Stimulated activated CD8-positive, alpha-beta memory T cell treated with anti-CD3 and anti-CD28 coated beads, Interleukin-7, amount 100 ng/mL, for 1 hour (primary cell): ENCODE measurements at places on chromosomes 2 and 18.

DNA sequence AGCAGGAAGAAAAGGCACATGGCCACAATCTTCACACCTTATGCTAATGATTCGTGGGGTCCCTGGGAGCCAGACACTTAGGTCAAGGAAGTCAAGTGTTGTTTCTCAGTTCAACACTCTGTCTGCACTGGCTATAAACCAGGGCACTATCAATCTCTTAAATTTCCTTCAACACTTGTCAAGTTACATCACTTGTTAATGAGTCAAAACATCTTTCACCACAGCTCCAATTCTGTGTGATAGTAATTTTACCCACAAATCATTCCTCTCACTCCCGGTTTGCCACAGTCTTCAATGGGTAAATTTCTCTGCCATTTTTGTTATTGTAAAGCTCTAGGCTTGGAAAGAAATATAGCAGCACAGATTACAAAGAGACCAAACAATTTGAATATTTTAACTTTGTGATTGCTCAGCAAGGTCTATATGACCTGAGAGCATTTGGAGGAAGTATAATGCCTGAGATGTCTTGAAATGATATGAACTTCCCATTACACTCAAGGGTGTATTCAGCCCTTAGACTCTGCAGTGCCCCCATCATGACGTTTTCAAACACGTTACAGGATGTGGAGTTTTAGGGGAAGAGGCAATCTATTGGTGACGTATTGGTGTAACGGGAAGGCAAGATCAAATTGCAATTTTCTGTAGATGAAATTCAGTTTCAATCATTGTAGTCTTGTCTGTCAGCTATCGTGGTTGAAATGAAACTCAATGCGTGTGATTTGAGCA lies 78.7 kb downstream of the ICOS start:
- DNase-seq, result no peak

DNA sequence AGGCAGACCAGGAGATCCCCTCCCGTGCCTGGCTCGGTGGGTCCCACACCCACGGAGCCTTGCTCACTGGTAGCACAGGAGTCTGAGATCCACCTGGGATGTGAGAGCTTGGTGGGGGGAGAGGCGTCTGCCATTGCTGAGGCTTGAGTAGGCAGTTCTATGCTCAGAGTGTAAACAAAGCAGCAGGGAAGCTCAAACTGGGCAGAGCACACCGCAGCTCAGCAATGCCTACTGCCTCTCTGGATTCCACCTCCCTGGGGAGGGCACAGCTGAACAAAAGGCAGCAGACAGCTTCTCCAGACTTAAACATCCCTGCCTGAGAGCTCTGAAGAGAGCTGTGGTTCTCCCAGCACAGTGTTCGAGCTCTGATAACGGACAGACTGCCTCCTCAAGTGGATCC lies 85.1 kb downstream of the UGP2 start:
- DNase-seq, result no peak

DNA sequence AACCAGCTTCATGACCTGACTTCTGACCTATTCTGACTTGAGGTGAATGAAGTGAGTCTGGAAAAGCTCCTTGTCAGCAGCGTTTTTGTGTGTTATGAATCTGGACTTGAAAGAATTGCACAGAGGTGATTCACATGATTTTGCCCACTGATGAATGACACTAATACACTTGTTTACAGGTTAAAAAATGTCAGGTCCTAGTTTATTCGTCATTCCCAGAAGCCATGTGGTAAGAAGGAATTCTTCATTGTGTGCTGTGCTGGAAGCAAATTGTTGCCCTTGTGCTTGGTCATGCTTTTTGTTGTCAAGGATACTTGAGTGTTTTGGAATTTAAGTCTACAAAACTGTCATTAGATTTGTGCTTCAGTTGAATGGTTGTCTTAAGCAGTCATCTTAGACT lies 15.5 kb downstream of the SEC11C start:
- DNase-seq, result no peak

GRCh38 chr18:71678144-71678543 lies 866.0 kb downstream of the CBLN2 start:
- DNase-seq, result no peak

DNA sequence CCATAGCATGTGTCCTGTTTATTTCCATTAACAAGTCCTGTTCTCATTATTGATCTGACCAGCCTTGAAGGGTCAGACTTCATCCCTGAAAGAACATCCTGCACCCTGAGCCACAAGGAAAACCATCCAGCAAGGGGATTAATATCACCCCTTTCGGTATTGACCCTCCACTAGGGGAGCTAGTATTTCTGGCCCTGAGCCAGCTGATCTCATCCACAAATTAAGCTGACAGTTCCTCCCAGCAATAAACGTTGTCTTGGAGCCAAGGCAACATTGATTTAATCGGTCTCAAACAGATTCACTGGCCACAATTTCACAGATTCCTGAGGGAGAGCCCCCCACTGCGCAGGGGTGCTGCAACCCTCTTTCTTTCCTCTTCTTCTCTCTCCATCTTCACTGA lies 353.1 kb upstream of the FANCL start:
- no peak for DNase-seq

DNA sequence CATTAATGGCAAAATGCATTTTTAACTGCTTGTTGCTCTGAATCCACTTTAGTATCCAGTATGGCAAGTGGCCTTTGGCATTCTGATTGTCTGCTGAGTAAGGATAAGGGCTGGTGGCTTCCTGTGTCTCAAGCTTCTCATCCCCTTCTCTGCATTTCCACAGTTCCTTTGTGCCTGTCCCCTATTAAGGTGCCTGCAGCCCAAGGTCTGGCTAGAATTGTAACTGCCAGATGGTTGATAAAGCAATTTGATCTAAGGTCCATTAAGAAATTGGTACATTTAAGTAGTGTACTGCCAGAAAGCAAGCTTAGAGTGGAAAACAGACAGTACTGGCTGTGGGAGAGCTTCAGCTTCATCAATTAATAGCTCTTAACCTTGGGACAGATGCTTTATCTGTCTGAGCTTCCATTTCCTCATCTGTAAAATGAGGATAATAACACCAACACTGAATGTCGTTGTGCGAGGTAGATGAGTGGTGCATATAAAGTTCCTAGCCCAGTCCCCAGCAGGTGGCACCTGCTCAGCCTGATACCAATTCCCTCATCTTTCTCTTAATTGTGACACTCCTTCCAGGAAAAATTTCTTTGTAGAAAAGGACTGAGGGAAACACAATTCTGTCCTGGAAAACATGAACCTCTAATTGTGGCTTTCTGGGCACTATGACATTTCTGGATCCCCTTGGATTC lies 570.6 kb upstream of the GCFC2 start:
- DNase-seq, result no peak

DNA sequence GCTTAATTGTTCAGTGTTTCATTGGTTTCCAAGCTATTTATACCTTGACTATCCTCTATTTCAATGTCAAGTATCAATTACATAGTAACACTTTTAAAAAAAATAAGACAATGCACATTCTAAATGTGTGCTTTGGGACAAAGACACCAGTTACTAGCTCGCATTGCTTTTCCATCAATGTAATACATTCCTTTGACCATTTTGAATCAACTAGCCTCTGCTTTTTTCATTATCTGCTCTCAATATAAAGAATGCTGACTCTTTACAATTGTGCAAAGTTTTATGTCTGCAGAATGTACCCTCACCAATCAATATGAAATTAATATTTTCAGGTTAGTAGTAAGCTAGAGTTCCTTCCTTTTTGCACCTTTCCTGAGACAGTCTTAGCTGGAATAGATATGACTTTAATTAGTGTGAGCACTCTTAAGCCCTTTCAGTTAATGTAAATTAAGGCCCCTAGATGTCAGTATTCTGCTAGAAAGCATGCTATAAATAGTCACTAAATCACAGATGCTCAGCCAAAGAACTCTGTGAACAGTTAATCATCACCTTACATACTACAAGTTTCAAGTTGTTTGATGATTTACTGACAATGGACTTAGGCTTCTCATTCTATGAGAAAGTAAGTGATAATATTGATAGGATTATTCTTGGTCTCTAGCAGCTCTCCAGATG lies 413.6 kb downstream of the PTH2R start:
- no peak for DNase-seq

GRCh38 chr2:219243291-219243761 lies 1.9 kb downstream of the GLB1L start:
- DNase-seq, result no peak

- no peak for DNase-seq
Measured at GRCh38 chr2:111642586-111643327, 241.2 kb downstream of the ANAPC1 start.

DNA sequence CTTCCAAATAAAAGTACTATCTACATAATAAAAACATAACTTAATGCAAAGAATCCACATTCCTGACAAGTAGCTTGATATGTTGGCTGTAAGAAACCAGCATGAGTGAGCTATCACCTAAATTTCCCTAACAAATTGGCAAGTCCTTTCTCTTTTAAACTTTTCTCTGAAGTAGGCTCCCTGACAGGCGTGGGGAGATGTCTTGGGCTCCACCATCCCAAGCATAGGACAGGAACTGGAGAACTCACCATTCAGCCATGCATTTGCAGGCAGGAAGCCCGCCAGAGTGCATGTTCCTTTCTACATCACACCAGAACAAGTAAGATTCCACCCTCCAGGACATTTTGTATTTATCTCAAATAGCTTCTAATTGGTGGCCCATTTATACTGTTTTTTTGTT lies 921.9 kb upstream of the CELF4 start:
- DNase-seq, result no peak

GRCh38 chr2:231008131-231008530 lies 12.2 kb downstream of the SPATA3 start:
- no peak for DNase-seq

DNA sequence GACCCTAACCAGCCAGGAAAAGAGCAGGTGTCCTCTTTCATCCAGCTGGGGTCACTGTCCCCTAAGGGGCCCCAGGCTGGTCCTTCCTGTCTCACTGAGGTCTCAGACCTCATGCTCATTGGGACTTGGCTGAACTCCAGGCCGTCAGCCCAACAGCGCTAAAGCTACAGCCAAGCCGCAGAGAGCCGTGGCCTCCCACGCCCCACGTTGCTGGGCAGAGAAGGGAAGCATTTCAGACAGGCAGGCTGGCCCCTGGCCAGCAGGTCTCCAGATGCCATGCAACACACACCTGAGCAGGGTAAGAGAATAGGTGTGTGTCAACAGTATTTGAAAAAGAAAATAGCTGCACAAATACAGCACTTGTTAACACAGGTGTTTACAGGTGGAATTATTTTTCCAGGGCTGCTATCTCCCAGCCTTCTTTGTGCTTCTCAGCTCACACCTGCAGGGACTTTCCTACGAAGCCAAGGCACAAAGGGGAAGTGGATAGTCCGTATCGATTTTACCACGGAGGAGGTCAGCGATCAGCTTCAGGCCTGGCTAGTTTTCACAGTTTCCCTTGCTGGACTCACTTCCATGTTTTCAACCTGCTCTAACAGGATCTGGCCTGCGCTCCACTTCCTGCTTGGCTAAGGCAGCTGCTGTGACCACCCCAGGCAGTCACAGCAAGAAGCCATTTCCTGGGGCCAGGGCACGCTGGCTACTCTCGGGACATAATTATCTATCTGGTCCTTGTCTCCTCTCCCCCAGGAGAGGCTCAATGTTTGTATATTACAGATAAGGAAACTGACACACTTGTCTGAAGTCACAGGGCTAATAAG lies 156.1 kb upstream of the ID2 start:
- no peak for DNase-seq

GRCh38 chr2:239883326-239884050 lies 141.7 kb downstream of the NDUFA10 start:
- DNase-seq, result no peak

DNA sequence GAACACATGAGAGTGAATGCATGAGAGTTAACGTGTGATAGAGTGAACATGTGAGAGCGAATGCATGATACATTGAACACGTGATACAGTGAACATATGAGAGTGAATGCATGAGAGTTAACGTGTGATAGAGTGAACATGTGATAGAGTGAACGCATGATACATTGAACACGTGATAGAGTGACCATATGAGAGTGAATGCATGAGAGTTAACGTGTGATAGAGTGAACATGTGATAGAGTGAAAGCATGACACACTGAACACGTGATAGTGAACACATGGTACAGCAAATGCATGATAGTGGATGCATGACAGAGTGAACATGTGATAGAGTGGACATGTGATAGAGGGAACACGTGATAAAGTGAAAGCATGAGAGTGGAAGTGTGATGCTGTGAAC lies 517.9 kb downstream of the EIPR1 start:
- DNase-seq, result no peak
